CD8-positive, alpha-beta T cell (primary cell): ENCODE measurements at places on chromosomes 16 and 17.

DNA sequence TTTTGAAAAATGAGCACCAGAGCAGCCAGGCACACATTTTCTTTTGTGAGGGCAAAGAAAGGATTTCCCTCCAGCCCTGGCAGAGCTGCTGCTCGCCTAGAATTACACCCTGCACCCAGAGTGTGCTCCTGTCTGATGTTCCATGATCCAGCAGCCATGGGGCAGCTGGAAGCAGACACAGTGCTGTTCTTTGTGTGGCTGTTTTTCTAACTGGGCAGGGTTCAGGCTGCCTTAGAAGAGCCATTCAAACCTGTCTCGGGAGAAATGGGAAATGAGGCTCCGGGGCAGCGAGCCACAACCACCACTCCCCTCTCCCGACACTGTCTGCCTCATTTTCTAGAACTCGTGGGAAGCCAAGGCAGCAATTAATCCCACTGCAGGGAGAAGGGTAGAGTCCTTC lies 28.9 kb downstream of the LITAF start:
- DNase-seq: no peak

GRCh38 chr17:56350592-56350991 lies 197.3 kb downstream of the ANKFN1 start:
- no peak for DNase-seq

GRCh38 chr17:72677714-72678390 lies 414.6 kb downstream of the SLC39A11 start:
- DNase-seq: no peak

GRCh38 chr17:163514-164098 lies 17.8 kb downstream of the DOC2B start:
- no peak for DNase-seq

GRCh38 chr17:47812146-47812920 lies 9.3 kb downstream of the OSBPL7 start:
- DNase-seq: peak; percentile 4

GRCh38 chr16:75491876-75492275 lies 3.4 kb downstream of the CHST6 start:
- no peak for DNase-seq

- DNase-seq: no peak
These were observed 165.1 kb downstream of the ABCC12 start for GRCh38 chr16:47990676-47991075.

GRCh38 chr16:65178151-65178550 lies 56.3 kb upstream of the CDH11 start:
- no peak for DNase-seq

- DNase-seq: no peak
These were observed 9.0 kb upstream of the CD300C start for GRCh38 chr17:74554909-74555308.

GRCh38 chr17:14775731-14776492 lies 475.0 kb downstream of the HS3ST3B1 start:
- no peak for DNase-seq

GRCh38 chr17:7887482-7888183 lies 956 bp upstream of the CHD3 start:
- peak; percentile 79 for DNase-seq

DNA sequence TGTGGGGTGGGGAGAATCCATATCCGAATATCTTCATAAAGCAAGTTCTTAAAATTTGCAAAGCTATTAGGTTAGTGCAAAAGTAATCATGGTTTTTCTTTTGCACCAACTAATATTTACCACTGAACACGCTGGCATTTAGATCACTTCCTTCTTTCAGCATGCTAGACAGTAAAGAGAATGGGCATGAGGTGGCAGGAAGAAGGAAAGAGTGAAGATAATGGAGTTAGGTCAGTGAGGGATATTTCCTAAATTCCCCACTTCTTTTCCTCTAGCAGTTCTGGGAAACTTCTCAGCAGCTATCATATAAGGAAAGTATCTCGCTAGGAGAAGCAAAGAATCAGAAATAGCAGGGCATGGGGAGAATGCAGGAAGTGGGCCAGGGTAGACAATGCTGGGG lies 39.0 kb downstream of the SLC6A4 start:
- DNase-seq: no peak

DNA sequence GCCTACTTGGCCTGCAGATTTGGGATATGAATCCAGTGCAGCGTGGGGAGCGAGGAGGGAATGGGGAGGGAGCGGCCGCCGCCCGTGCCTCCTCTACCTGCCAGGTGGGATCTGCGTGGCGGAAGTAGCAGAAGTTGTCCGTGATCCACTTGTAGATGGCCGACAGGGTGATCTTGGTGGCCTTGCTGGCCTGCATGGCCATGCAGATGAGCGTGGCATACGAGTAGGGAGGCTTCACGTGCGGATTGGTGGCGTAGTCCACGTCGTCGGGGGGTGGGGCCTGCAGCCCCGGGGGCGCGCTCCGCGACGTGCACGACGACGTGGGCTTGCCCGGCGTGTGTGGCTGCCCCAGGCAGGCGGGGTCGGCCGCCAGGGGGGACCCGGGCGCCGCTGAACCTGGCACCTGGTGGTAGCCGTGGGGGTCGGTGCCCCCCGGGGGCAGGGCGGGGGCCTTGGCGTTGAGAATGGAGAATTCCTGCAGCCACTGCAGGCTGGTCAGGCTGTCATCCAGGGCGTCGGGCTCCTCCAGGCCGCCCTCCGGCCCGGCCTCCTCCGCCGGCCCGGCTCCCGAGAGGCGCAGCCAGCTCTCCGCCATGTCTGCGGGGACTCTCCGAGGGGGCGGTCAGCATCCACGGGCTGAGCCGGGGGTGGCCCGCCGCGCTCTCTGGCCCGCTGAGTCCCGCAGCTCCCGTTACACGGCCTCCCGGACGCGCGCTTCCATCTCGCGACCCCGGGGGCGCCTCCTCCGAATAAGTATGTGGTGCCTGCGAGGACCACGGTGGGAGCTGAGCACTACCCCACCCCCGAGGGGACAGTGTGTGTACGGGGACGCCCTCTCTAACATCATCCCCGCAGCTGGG lies 1.0 kb downstream of the FOXJ1 start:
- DNase-seq: peak; percentile 80

- no peak for DNase-seq
These were observed 53.7 kb downstream of the AMFR start for GRCh38 chr16:56371660-56371937.

GRCh38 chr17:76672270-76672851 lies 28.8 kb upstream of the ST6GALNAC1 start:
- DNase-seq: no peak

- DNase-seq: no peak
These were observed 20.5 kb downstream of the JPH3 start for GRCh38 chr16:87622756-87623319.

DNA sequence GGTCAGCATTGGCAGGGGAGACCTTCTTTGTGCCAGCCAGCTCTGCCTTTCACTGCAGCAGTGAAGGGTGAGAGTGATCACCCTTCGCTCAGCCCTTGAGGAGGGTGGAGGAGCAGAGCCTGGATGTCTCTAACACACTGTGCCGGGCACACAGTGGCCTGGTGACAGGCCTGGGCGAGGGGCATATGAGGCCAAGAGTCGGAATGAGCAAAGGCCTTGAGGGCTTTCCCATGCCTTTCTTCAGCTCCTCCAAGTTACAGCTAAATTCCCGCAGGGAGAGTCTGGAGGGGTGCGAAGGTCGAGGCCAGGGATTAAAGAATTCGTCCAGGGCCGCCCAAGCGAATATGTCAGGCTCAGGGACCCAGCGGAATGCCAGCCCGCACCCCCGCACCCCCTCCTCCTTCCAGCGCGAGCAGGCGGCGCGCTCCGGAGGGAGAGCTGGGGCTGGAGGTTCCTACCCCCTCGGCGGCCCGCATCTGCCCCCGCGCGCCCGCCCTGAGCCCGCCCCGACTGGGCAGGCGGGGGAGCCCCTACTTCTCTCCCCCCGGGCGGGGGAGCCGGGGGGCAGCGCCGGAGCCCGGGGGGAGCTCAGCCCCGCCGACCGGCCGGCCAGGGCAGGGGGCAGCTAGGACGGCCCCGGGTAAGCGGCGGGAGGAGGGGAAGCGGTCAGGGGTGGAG lies at the start of gene RASL10B:
RASL10B (plus strand) TSS at position 401 of the 678 bp plus-strand sequence. CDS start 3,546 bp downstream, outside the sequence.
- DNase-seq: peak; percentile 61

GRCh38 chr16:62249069-62249468 lies 212.8 kb upstream of the CDH8 start:
- DNase-seq: no peak

- no peak for DNase-seq
These were observed 73.9 kb downstream of the SPAG9 start for GRCh38 chr17:51046514-51047384.

GRCh38 chr17:1110862-1111598 lies 68.8 kb downstream of the ABR start:
- DNase-seq: peak; percentile 50

DNA sequence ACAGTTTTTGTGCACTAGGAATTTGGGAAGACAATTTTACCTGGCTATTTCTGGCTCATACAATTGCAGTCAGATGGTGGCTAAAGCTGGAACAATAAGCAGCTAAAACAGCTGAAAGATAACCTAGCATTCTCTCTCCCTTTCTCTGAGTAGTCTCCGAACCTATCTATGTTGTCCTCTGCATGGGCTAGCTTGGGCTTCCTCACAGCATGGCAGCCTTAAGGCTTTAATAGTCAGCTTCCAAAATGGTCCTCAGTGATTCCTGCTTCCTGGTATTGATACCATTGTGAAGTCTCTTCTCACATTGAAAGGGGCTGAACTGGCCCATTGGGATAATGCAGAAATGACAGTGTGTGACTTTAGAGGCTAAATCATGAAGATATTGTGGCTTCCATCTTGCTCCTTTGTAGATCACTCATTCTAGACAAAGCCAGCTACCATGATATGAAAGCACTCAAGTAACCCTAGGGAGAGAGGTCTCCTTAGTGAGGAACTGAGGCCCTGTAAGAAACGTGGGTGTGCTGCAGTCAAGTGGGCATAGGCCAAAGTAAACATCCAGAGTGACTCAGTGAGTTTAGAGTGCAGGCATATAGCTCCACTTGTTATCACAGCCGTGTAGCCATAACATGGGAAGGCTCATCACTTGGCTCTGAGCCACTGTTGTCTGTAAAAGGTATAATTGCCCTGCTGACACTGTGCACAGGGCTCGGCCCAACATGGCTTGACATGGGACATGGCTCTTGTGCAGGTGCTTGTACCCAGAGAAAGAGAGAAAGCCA lies 5.5 kb upstream of the VKORC1 start:
- no peak for DNase-seq

- peak; percentile 78 for DNase-seq
These were observed 10.5 kb downstream of the DOK4 start for GRCh38 chr16:57475711-57476339.

DNA sequence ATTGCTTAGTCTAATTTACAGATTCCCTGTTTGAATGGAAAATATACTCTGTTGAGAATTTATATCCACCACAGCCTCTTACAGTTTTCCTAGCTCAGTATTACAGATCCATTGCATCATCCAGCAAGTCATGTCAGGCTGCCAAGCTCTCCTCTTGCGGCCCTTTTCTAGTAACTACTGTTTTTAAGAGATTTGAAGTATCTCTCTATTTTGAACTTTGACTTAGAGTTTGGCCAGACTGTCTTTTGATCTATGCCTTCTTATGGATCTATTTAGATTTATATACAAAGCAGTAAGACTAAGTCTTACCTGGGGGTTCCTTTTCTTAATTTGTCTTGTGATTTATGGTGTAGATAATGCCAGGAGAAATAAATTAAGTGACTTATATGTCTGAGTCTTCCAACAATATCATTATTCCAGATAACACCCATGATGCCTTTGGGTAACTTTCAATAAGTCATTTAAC lies 53.1 kb upstream of the ABCC11 start:
- no peak for DNase-seq

- DNase-seq: no peak
These were observed 9.7 kb upstream of the ARHGAP17 start for GRCh38 chr16:25024900-25025299.

GRCh38 chr16:16578701-16579100 lies 199.8 kb downstream of the NPIPA7 start:
- DNase-seq: no peak

- DNase-seq: no peak
These were observed 816.2 kb upstream of the SOX9 start for GRCh38 chr17:71304498-71305158.

- no peak for DNase-seq
These were observed 18.0 kb downstream of the ALOX12B start for GRCh38 chr17:8069587-8069860.

GRCh38 chr17:2170023-2170422 lies 115.1 kb downstream of the HIC1 start:
- DNase-seq: peak; percentile 14

DNA sequence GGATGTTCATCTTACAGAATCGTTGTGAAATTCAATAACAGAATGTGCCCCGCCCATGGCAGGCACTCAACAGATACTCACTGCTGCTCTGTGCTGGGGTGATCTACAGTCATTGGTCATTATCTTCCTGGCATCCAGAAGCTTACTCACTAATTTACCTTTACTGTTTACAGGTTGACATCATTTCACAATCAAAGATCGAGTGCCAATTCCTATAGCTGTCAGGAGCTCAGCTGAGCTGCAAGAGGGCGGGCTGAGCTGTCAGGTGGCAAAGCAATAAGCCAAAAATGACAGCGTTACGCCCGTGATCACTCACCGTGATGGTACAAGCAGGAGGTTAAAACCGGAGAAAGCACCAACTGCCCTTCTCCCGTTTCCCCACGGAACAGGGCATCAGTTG lies 51.2 kb downstream of the LITAF start:
- DNase-seq: no peak

- peak; percentile 71 for DNase-seq
These were observed 4.2 kb downstream of the TRADD start for GRCh38 chr16:67155295-67156142.

GRCh38 chr17:35299135-35299534 lies 56.3 kb downstream of the SLFN5 start:
- DNase-seq: no peak

- DNase-seq: no peak
These were observed 16.7 kb downstream of the C16orf54 start for GRCh38 chr16:29729116-29729521.

GRCh38 chr17:78683408-78683961 lies 98.6 kb downstream of the CYTH1 start:
- DNase-seq: no peak

DNA sequence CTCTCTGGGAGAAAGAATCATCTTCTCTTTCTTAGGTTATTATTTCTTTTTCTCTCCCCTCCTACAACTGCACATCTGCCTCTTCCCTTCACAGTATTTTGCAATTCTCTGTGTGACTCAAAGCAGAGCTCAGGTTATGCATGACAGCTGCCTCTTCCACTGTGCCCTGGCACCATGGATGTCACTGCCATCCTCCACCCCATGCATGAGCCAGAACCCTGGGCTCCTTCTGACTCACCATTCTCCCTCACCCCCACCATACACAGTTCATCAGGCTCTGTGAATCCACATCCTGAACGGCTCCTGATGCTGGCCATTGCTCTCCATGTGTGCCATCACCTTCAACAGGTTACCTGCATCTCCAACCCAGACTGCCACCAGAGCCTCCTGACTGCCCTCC lies 23.9 kb downstream of the CA10 start:
- DNase-seq: no peak

GRCh38 chr17:2004435-2004952 lies 20.6 kb downstream of the RTN4RL1 start:
- DNase-seq: no peak

- no peak for DNase-seq
These were observed 948.1 kb downstream of the KCNJ2 start for GRCh38 chr17:71117466-71117865.

GRCh38 chr17:80138856-80139426 lies 8.0 kb downstream of the EIF4A3 start:
- DNase-seq: no peak

- DNase-seq: no peak
These were observed 42.2 kb downstream of the VAC14 start for GRCh38 chr16:70758786-70759185.
